Stimulated activated CD8-positive, alpha-beta memory T cell treated with anti-CD3 and anti-CD28 coated beads, Interleukin-15, amount 100 ng/mL, for 24 hours (primary cell): ENCODE measurements at places on chromosomes 2 and 18.

- no peak for DNase-seq
Measured at GRCh38 chr2:216775043-216775453, 79.7 kb upstream of the IGFBP5 start.

- no peak for DNase-seq
Measured at GRCh38 chr2:98908931-98909316, 27.1 kb downstream of the CRACDL start.

DNA sequence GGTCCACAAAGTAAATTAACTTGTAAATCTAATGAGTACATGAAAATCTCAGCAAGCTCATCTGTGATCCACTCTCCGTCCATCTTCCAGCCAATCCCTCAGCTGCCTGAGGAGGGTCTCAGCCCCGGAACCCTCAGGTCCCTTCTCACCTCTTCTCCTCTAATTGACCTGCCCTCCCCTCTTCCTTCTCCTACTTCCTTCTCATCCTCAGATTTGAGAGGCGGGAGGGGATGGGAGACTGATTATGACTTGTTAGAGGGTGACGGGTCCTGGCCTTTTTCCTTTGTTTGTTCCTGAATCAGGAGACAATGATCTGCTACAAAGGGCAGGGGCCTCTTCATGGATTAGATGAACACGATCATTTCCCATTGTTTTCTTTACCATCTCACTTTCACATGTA is 80.1 kb downstream of the CYBRD1 start:
- no peak for DNase-seq

DNA sequence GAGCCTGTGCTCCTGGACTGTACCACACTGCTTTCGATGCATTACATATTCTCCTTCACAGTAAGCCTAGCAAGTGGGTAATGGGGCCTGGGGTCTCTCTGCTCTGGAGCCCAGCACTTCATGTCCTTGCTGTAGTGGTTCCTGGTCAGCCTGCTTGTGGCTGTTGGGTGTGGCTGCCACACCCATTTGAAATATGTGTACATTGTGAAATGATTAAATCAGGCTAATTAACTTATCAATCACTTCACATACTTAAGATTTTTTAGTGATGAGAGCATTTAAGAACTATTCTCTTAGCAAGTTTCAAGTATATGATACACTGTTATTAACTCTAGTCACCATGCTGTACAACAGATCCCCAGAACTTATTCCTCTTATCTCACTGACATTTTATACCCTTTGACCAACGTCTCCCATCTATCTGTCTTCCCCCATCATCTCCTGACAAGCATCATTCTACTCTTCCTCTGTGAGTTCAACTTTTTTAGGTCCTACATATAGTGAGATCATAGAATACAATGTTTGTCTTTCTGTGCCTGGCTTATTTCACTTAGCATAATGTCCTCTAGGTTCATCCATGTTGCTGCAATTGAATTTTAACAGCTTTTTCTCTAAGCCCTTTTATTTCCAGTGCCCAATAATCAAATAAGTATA is 92.1 kb downstream of the LYPD6 start:
- DNase-seq = no peak

DNA sequence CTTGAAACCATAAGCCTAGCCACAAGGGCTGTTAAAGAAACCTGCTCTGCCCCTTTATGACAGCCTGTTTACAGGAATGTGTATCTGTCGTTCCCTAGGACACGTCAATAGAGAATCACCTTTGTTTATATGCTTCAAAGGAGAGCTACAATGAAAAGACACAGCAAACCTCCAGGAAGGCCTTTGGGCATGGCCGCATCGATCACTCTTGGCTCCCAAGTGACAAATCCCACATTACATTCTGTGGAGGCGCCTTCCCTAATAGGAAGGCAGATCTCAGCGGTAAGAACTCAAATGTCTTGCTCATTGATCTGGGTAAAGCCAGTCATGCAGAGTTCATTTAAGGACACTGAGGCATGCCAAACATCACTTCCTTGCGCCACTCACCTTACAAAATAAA is 26.5 kb downstream of the KIAA2012 start:
- DNase-seq = no peak

DNA sequence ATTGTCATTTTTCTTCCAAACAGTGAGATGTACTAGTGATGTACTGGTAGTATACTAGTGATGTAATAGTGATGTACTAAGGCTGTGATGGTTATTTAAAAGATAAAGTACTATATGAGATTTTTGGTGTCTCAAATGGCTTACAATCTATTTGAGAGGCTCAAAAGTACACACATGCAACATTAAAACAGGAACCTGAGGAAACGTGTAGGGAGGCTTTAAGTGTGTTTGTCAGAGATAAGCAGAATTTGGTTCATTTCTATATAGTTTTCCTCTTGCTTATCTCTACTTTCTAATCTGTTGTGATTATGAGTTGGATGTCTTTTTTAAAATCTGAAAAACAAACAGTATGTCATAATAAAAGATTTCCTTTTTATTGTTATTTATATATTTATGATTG is 100.9 kb upstream of the SERTAD2 start:
- DNase-seq = no peak

DNA sequence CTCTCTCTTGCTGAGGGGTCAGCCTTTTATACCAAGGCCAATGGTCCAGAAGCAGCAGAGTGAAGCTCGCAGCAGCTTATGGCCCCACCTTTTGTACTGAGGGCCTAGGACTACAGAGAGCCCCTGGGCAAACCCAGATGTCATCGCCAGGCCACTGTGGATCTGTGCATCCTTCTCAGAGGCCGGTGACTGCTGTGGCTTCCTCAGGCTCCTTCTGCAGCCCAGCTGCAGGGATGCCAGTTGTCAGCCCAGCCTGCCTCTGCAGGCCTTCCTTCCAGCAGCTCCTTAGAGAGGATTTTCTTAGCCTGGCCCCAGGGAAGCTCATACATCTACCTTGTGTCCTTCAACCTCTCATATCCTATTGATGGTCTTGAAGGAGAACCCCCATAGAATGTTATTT is 6.5 kb upstream of the ACOXL start:
- no peak for DNase-seq

GRCh38 chr2:145325485-145325884 is 805.6 kb upstream of the ZEB2 start:
- DNase-seq = no peak

GRCh38 chr2:210267698-210268097 is 42.5 kb upstream of the ACADL start:
- DNase-seq = no peak

- DNase-seq = no peak
Measured at GRCh38 chr2:32532961-32533360, 94.9 kb upstream of the TTC27 start.

- DNase-seq = no peak
Measured at GRCh38 chr2:217617616-217618022, 385.2 kb downstream of the TNS1 start.

DNA sequence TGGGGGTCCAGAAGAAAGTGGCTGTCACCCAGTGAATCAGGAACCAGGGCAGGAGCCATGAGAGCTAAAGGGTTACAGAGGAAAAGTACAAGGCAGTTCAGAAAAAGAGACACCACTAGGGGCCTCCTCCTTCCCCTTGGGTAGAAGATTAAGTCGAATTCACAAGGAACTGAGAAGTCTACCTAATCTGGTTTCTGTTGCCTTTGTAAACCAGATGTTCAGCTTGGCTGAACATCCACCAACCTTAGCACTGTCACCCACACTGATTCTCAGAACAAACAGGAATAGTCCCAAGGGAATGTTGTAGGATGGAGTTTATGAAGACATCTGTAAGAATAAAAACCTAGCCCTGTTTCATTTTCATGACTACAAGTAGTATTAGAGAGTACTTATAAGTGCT is 90.4 kb upstream of the NOSTRIN start:
- DNase-seq = no peak

DNA sequence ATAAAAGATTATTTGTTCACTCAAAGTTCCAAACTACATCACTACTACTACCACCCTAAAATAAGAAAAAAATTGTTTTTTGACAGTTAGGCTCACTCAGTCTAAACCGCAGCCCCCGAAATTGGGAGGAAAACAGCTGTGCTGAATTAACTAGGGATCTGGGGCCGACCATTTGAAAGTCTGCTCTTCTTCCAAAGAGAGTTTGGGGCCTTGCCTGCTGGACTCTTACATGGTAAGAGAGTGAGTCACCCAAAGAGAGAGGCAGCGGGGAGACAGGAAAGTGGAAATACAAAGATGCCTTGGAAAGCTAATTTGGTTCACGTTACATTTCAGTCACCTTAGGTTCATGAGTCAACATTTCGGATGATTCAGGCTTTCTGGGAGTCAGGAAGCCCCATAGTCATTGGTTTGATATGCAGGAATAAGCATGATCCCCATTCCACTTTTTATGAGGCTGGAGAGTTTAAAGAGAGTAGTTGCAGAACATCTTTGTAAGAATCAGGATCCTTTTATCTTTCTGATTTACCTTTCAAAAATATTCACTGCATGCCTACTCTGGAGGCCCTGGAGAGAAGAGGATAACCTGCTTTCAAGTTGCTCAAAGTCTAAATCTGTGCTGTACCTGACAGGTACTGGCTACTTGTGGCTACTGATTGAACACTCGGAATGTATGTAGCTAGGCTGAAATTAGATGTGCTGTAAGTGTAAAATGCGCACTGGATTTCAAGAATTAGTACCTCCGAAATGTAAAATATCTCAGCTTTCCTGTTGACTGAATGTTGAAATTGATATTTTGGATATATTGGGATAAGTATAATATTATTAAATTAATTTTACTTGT is 995 bp upstream of the RTN4 start:
- no peak for DNase-seq

GRCh38 chr18:11532758-11533512 is 76.5 kb upstream of the SLC35G4 start:
- no peak for DNase-seq

GRCh38 chr2:160388464-160389263 is 104.9 kb downstream of the RBMS1 start:
- no peak for DNase-seq

- DNase-seq = no peak
Measured at GRCh38 chr18:12656938-12657683, 796 bp downstream of the SPIRE1 start.

DNA sequence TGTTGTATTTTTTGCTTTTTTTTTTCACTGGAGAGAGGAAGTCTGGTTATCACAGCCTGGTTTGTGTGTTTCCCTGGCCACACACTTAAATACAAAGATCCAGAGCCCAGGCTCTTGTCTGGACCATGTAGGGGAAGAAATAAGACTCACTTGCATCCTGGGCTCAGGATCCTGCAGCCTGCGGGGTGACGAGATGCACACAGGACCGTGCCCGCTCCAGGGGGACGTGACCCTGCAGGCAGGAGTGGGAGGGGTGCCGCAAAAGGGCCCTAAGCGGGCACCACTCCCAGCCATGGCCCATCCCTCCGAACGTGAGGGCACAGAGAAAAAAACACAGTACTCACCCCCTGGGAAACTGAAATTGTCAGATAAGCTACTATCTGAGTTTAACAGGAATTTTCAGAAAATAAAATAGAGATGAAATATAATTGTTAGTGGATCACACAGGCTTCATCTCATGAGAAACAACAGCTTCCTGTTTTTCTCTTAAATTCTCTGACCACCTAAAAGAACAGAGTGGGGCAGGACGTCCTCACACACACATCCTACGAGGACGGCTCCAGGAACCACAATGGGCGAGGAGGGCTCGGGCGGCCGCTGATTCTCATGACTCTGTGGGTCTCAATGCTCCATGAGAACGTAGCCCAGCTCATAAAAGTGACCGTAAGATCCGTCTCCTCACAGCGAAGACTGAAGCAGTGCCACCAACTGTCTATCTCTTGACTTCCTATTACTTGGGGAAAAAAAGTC is 142.6 kb upstream of the ALKAL2 start:
- no peak for DNase-seq

DNA sequence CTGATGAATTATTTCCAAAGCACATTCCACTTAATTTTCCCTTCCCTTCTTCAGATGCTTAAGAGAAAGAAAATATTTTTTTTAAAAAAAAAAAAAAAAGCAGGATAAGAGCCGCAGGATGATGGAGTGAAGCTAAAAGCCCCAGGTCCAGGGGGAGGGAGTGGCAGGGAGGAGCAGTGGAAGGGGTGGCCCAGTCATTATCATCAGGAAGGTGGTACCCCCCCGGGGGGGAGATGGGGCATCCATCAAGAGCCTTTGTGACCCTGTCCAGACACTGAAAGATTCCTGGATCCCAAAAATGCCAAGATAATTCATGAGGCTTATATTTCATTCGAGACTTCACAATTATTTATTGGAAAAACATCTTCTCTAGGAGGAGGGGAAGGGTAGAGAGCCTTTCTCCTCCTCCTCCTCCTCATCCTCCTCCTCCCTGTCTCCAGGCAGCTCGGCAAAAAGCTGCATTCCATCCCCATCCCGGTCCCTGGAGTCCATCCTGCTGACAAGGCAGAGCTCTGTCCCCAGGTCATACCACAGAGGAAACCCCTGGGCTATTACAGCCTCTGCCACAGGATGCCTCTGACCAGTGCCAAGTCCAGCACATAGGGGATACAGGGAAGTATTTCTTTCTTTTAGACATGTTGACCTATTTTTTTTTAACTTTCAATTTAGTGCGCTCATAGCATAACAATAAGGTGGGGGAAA is 125.3 kb downstream of the TWIST2 start:
- DNase-seq = no peak

GRCh38 chr18:13136904-13137669 is 81.5 kb upstream of the LDLRAD4 start:
- no peak for DNase-seq

DNA sequence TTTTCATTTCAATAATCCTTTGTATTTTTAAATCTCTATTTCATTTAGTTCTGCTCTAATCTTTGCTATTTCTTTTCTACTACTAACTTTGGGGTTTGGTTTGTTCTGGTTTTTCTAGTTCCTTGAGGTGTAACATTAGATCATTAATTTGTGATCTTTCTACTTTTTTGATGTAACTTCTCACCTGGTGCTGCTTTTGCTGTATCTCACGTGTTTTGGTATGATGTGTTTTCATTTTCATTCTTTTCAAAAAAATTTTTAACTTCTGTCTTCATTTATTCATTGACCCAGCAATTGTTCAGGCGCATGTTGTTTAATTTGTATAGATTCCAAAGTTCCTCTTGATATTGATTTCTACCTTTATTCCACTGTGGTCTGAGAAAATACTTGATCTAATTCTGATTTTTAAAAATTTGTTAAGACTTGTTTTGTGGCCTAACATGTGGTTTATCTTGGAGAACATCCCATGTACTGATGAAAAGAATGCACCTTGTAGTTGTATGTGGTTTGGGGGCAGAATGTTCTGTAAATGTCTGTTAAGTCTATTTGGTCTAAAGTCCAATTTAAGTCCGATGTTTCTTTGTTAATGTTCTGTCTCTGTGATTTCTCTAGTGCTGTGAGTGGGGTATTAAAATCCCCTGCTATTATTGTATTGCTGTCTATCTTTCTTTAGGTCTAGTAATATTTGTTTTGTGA is 17.3 kb upstream of the MALT1 start:
- DNase-seq = no peak

DNA sequence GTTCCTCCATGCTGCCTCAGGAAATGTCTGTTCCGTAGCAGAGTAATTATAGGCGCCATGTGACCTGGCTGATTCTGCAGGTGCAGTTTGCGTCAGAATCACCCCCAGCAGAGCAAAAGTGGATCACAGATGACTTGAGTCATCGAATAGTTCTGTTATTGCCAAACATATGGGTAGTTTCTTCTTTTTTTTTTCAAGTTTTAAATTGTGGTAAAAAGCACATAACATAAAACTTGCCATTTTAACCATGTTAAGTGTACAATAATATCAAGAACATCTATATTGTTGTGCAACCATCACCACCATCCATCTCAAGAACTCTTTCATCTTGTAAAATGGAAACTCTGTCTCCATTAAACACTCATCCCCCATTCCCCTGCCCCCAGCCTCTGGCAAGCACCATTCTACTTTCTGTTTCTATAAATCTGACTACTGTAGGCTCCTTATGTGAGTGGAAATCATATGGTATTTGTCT is 177.7 kb upstream of the TWIST2 start:
- DNase-seq = no peak

GRCh38 chr2:100978582-100979191 is 23.4 kb upstream of the RPL31 start:
- no peak for DNase-seq
